ENCODE measurements at places on chromosomes 11 and 22. TPM values are rescaled to one million over a fixed set of nuclear protein-coding genes. Genes with fewer than 3 reads are reported as not detected.

The CYTH4 gene
- 20.5 TPM for total RNA-seq

The PRRG4 gene
- 5.8 TPM for total RNA-seq

The DAGLA gene
- total RNA-seq, result 4.1 TPM

The OR51B4 gene
- not detected for total RNA-seq

The OR51B2 gene
- 1.0 TPM for total RNA-seq

The AQP11 gene
- total RNA-seq, result 1.4 TPM

The TIRAP gene
- 4.5 TPM for total RNA-seq

The SLC35F2 gene
- 4.7 TPM for total RNA-seq

The NAGA gene
- total RNA-seq, result 27.1 TPM

The KCNJ1 gene
- not detected for total RNA-seq

The DRD4 gene
- not detected for total RNA-seq

The LMNTD2 gene
- 0.82 TPM for total RNA-seq

The CCDC73 gene
- not detected for total RNA-seq

Data from tongue (tissue), 3 donors.